ENCODE measurements at places on chromosomes 3 and 15. TPM values are rescaled to one million over a fixed set of nuclear protein-coding genes. Genes with fewer than 3 reads are reported as not detected.

SOX2 gene
- 0.53 TPM for total RNA-seq

FHIT gene
- total RNA-seq: not detected

CRYGS gene
- total RNA-seq: 1.4 TPM

LRRIQ4 gene
- total RNA-seq: not detected

FBXO40 gene
- total RNA-seq: not detected

FEZF2 gene
- not detected for total RNA-seq

ITGA11 gene
- total RNA-seq: 7.0 TPM

ITPKA gene
- 9.1 TPM for total RNA-seq

ZNF501 gene
- total RNA-seq: not detected

CPLX3 gene
- total RNA-seq: 0.07 TPM

GNAT1 gene
- not detected for total RNA-seq

KBTBD13 gene
- not detected for total RNA-seq

CAPN7 gene
- 28.7 TPM for total RNA-seq

MUC13 gene
- 8.3 TPM for total RNA-seq

DGKG gene
- 8.8 TPM for total RNA-seq

SLITRK3 gene
- not detected for total RNA-seq

SKOR1 gene
- 0.07 TPM for total RNA-seq

IMPG2 gene
- not detected for total RNA-seq

RPP25 gene
- total RNA-seq: 29.5 TPM

ZBBX gene
- total RNA-seq: not detected

GPR27 gene
- 2.5 TPM for total RNA-seq

GOLGA8G gene
- total RNA-seq: not detected

TMEM212 gene
- total RNA-seq: not detected

RBPMS2 gene
- total RNA-seq: 6.1 TPM

SST gene
- total RNA-seq: not detected

CRTAP gene
- 227 TPM for total RNA-seq

ABHD17C gene
- 29.2 TPM for total RNA-seq

DPPA2 gene
- total RNA-seq: not detected

DISP2 gene
- 0.58 TPM for total RNA-seq

NTRK3 gene
- total RNA-seq: 25.4 TPM

LRRC28 gene
- total RNA-seq: 17.9 TPM

SIDT1 gene
- total RNA-seq: 0.81 TPM

PLSCR2 gene
- not detected for total RNA-seq

EXD1 gene
- 0.33 TPM for total RNA-seq

UCN2 gene
- total RNA-seq: 8.5 TPM

Measured in A549 treated with GW870086 at 1 μM for 4 hours (cell line).